ENCODE measurements at places on chromosomes 7 and 10. TPM values are rescaled to one million over a fixed set of nuclear protein-coding genes. Genes with fewer than 3 reads are reported as not detected.

GRCh38 chr10:118243907-118244306 is 98.2 kb downstream of the FAM204A start:
- no peak for DNase-seq
- no peaks in the 10 kb centered on the region for H3K36me3 ChIP-seq
- no peak overlapping the region for H3K27ac ChIP-seq
- H3K4me1 ChIP-seq = no peaks in the 10 kb centered on the region
- peaks cover 87% of the 10 kb centered on the region for H3K27me3 ChIP-seq

Gene PLAC9
- 0.79 TPM for total RNA-seq

- no peak overlapping the region for H3K4me3 ChIP-seq
- no peak for DNase-seq
- H3K27ac ChIP-seq = no peak overlapping the region
- no peaks in the 10 kb centered on the region for H3K36me3 ChIP-seq
- H3K4me1 ChIP-seq = peaks cover 18% of the 10 kb centered on the region
These were observed 117.3 kb upstream of the PALS2 start for GRCh38 chr7:24455813-24456525.

GRCh38 chr10:128922172-128922571 is 544.9 kb upstream of the MGMT start:
- no peaks in the 10 kb centered on the region for H3K36me3 ChIP-seq
- no peaks in the 10 kb centered on the region for H3K4me1 ChIP-seq
- DNase-seq = no peak
- no peak overlapping the region for H3K27ac ChIP-seq
- H3K4me3 ChIP-seq = no peak overlapping the region

Gene SPDYE6
- total RNA-seq = not detected

Gene GBX1
- 2.1 TPM for total RNA-seq

GRCh38 chr10:83332690-83333089 is 806.6 kb upstream of the GHITM start:
- H3K4me1 ChIP-seq = peaks cover 6% of the 10 kb centered on the region
- peaks cover 2% of the 10 kb centered on the region for H3K36me3 ChIP-seq
- no peak overlapping the region for H3K27ac ChIP-seq
- no peaks in the 10 kb centered on the region for H3K27me3 ChIP-seq
- no peak overlapping the region for H3K4me3 ChIP-seq
- no peak for DNase-seq

Gene CUBN
- 0.98 TPM for total RNA-seq

Gene SPRN
- total RNA-seq = 0.12 TPM

DNA sequence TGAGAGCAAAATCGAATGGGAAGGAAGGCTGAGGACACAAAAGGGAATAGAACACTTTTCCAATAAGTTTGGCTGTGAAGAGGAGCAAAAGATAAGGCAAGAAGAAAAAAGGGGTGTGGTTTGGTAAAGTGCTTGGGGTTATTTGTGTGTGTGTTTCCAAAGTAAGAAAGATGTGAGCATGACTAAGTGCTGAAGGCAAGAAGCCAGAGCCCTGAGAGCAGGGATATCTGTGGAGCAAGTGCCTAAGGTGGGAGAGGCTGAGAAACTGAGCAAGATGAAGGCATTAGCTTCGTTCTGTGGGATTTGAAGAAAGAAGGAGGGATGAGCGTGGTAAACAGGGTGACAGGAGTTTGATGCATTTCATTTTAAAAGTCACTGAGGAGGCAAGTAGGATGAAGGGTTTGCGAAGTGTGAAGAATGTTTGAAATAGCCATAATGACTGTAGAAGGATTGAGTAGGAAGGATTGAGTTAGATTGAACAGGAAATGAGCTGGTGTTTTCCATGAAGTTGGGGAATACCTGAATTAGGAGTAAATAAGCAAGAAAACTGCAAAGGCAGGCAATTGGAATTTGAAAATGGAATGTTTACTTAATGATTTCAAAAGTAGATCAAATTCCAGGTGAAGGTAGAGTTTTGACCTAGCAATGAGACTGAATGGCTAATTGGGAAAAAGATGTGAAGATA is 19.9 kb upstream of the SP4 start:
- peaks cover 18% of the 10 kb centered on the region for H3K4me1 ChIP-seq
- no peak for DNase-seq
- no peaks in the 10 kb centered on the region for H3K27me3 ChIP-seq

GRCh38 chr10:88833723-88834122 is 17.9 kb downstream of the ANKRD22 start:
- H3K27ac ChIP-seq = no peak overlapping the region
- no peaks in the 10 kb centered on the region for H3K4me1 ChIP-seq
- H3K27me3 ChIP-seq = peaks cover 24% of the 10 kb centered on the region
- H3K4me3 ChIP-seq = no peak overlapping the region
- H3K36me3 ChIP-seq = no peaks in the 10 kb centered on the region

- H3K4me1 ChIP-seq = peaks cover 4% of the 10 kb centered on the region
- no peak overlapping the region for H3K27ac ChIP-seq
- peaks cover 9% of the 10 kb centered on the region for H3K36me3 ChIP-seq
These were observed 6.3 kb downstream of the ZNF212 start for GRCh38 chr7:149245744-149246143.

DNA sequence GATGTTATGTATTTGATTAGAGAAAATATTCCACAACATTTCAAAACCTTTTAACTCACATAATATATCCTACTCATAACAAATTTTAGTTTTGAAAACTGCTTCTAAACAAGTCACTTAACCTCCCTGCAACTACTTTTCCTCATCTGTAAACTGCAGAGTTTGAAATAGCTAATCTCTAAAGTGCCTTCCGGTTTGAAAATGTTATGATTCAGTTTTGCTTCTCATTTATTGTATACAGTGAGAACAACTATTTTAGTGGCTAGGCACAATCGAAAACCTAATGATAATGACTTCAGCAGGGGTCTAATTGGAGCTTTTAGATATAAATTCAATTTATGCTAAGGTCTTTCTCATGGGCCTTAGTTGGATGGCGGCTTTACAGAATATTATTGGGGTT is 30.7 kb upstream of the TEX47 start:
- no peak for DNase-seq
- no peak overlapping the region for H3K27ac ChIP-seq
- peaks cover 13% of the 10 kb centered on the region for H3K4me1 ChIP-seq
- no peak overlapping the region for H3K4me3 ChIP-seq
- no peaks in the 10 kb centered on the region for H3K36me3 ChIP-seq
- H3K27me3 ChIP-seq = peaks cover 6% of the 10 kb centered on the region
